ENCODE measurements at places on chromosomes 1 and 21. TPM values are rescaled to one million over a fixed set of nuclear protein-coding genes. Genes with fewer than 3 reads are reported as not detected.

- DNase-seq: no peak
- no peaks in the 10 kb centered on the region for H3K36me3 ChIP-seq
- no peaks in the 10 kb centered on the region for H3K4me1 ChIP-seq
- no peak overlapping the region for H3K4me3 ChIP-seq
- H3K27ac ChIP-seq: no peak overlapping the region
- no peaks in the 10 kb centered on the region for H3K27me3 ChIP-seq
These were observed 83.1 kb upstream of the DAB1 start for GRCh38 chr1:57506941-57507340.

DNA sequence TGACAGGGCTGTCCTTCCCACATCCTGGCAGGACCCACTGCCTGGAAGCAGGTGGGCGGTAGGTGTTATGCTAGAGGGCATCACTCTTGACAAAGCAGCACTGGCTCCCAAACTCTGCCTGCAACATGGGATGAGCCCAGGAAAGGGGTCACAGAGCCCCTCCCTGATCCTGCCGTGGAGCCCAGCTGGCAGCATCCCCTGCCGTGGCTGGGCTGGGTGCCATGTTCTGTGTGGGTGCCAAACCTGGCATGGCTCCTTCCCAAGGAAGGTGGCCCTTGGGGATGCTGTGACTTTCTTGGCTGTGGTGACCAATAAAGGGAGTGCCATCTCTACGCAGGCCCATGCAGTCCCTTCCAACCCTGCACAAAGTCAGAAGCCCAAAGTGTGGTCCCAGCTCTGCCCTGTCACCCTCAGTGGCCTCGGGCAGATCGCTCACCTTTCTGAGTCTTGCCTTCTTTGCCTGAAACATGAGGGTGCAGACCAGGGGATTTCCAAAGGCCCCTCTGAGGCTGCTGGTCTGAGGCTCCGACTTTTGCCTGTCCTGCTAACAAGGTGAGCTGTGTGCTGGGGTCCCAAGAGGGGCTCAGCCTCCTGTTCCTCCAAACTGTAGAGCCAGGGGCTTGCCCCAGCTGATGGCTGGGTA is 6.0 kb downstream of the CDK18 start:
- no peak for DNase-seq
- no peaks in the 10 kb centered on the region for H3K36me3 ChIP-seq
- no peaks in the 10 kb centered on the region for H3K27me3 ChIP-seq
- peaks cover 67% of the 10 kb centered on the region for H3K4me1 ChIP-seq

DNA sequence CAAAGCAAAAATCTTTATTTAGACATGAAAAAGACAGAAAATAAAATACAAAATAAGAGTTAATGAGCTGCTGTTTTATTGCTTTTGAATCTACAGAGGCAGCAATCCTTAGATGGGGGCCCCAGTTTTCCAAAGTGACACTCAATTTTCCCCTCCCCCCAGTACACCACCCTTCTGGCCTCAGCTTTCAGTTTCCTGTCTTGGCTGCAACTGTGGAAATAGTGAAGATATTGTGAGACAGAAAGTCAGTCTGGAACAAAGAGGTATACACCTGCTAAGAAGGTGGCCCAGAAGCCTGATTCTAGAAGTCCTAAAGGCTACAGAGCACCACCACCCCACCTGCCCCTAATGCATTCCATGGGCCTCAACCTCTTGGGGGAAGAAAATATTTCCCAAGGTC is 1.1 kb upstream of the MTMR11 start:
- H3K36me3 ChIP-seq: no peaks in the 10 kb centered on the region
- no peaks in the 10 kb centered on the region for H3K4me1 ChIP-seq
- DNase-seq: no peak
- H3K27me3 ChIP-seq: no peaks in the 10 kb centered on the region
- peak overlapping the region; percentile 72 for H3K27ac ChIP-seq

GRCh38 chr1:199545780-199546179 is 481.7 kb upstream of the NR5A2 start:
- no peaks in the 10 kb centered on the region for H3K36me3 ChIP-seq
- DNase-seq: no peak
- H3K4me3 ChIP-seq: no peak overlapping the region
- no peak overlapping the region for H3K27ac ChIP-seq
- H3K4me1 ChIP-seq: no peaks in the 10 kb centered on the region

- H3K4me1 ChIP-seq: no peaks in the 10 kb centered on the region
- no peak for DNase-seq
- no peak overlapping the region for H3K4me3 ChIP-seq
- no peaks in the 10 kb centered on the region for H3K36me3 ChIP-seq
- no peak overlapping the region for H3K27ac ChIP-seq
These were observed 2.3 kb downstream of the HS2ST1 start for GRCh38 chr1:86916752-86917151.

- H3K27ac ChIP-seq: no peak overlapping the region
- no peaks in the 10 kb centered on the region for H3K27me3 ChIP-seq
- no peaks in the 10 kb centered on the region for H3K36me3 ChIP-seq
- DNase-seq: no peak
These were observed 99.4 kb downstream of the ZMYM4 start for GRCh38 chr1:35367914-35368313.

DNA sequence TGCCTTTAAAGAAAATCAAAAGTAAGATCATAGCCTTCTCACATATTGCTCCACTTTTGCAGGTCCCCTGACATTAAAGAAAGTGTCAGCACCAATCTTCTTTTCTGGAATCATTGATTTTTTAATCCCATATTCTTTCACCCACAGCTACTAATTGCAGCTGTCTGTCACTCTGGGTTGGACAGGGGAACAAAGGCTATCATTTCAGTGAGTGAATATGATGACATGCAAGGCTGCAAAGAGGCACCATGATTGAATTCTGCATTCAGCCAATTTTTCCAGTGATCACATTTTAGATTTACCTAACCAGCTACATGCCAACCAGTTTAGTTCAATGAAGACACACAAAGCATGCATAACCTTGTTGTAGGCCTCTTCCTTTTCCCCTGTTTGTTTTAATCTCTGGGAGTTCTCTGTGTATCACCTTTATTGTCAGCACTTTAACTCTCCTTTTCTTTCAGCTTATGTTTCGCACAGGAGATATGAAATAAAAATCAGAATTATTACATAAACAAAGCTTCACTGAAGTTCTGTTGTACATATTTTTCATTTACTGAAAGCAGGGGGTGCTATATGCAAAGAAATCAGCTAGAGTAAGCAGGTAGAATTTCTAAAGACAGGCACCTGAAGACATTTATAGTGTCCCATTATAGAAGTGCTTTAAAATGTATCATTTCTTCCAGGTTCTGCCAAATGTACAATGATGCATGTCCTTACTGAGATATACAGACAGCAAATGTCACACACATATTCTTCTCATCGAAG is 584.8 kb downstream of the PLA2G4A start:
- H3K27ac ChIP-seq: no peak overlapping the region
- no peaks in the 10 kb centered on the region for H3K4me1 ChIP-seq
- H3K36me3 ChIP-seq: no peaks in the 10 kb centered on the region

DNA sequence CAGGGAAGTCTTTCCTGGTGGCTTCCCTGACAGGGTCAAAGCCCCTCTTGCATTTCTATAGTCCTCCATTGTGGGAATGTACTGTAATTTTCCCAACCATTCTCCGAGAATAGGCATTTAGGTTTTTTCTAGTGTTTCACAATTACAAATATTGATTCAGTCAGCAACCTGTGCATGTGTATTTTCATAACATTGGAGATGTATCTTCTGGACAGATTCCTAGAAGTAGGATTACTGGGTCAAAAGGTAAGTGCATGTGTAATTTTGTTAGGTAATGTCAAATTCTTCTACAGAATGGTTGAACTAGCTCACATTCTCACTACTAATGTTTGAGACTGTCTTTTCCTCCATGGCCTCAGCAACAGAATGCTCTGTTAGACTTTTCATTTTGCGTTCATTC is 8.3 kb upstream of the PLA2G2A start:
- no peak overlapping the region for H3K27ac ChIP-seq
- no peaks in the 10 kb centered on the region for H3K36me3 ChIP-seq
- no peak for DNase-seq

- no peak overlapping the region for H3K27ac ChIP-seq
- DNase-seq: no peak
- no peaks in the 10 kb centered on the region for H3K4me1 ChIP-seq
- H3K4me3 ChIP-seq: no peak overlapping the region
- no peaks in the 10 kb centered on the region for H3K27me3 ChIP-seq
- no peaks in the 10 kb centered on the region for H3K36me3 ChIP-seq
These were observed 328 bp downstream of the UQCRHL start for GRCh38 chr1:15807121-15807520.

- peak; percentile 58 for DNase-seq
- peaks cover 27% of the 10 kb centered on the region for H3K4me1 ChIP-seq
- H3K27me3 ChIP-seq: no peaks in the 10 kb centered on the region
- H3K27ac ChIP-seq: no peak overlapping the region
These were observed 57.8 kb downstream of the WNT9A start for GRCh38 chr1:227889863-227890405.

- peaks cover 30% of the 10 kb centered on the region for H3K4me1 ChIP-seq
- no peak for DNase-seq
- peak overlapping the region; percentile 45 for H3K27ac ChIP-seq
- no peaks in the 10 kb centered on the region for H3K36me3 ChIP-seq
- no peak overlapping the region for H3K4me3 ChIP-seq
- no peaks in the 10 kb centered on the region for H3K27me3 ChIP-seq
These were observed 85.4 kb downstream of the SIK1 start for GRCh38 chr21:43341378-43342161.

DNA sequence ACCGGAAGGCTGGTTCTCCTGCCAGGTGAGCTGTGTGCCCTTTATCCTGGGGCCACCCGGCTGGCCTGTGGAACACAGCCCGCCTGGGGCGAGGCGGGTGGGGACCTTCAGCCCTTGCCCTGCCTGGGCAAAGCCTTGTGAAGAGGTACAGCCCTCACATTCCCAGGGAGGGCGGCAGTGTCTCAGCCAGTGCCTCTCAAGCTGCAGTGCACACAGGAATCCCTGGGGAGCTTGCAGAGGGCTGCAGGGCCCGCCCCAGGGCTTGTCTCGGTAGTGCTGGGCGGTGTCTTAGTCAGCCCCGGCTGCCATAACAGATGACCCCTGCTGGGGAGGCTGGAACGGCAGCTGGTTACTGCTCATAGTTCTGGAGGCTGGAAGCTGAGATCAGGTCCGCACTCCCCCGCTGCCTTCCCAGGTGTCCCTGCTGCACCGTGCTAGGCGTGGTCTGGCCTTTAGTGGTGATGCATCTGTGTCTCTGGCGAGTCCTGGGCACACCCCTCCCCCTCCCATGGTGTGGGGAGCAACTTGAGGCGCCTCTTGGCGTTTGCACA is 12.6 kb downstream of the DFFB start:
- no peak overlapping the region for H3K4me3 ChIP-seq
- no peak for DNase-seq
- H3K4me1 ChIP-seq: no peaks in the 10 kb centered on the region
- peaks cover 42% of the 10 kb centered on the region for H3K36me3 ChIP-seq
- no peaks in the 10 kb centered on the region for H3K27me3 ChIP-seq
- H3K27ac ChIP-seq: no peak overlapping the region

GRCh38 chr21:33384841-33385331 is 18.3 kb upstream of the IFNGR2 start:
- H3K4me3 ChIP-seq: no peak overlapping the region
- H3K4me1 ChIP-seq: no peaks in the 10 kb centered on the region
- no peak overlapping the region for H3K27ac ChIP-seq

DNA sequence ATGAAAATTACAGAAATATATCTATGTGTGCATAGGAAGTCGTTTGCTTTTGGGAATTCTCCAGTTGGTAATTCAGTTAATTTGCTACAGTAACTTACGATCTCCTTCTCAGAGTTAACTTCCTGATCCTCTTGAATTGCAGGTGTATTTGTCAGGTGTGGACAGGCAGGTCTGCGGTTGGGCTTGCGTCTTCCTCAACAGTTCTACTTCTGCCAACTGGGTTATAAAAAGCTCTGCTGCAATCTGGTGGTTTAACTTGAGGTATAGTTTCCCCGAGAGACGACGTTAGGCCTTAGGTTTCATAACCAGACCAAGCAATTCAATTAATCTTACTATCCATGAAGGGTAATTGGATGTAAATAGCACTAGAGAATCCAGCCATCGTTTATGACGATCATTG is 88.2 kb downstream of the GABPA start:
- no peak for DNase-seq
- no peaks in the 10 kb centered on the region for H3K27me3 ChIP-seq
- no peaks in the 10 kb centered on the region for H3K36me3 ChIP-seq
- no peak overlapping the region for H3K27ac ChIP-seq
- no peak overlapping the region for H3K4me3 ChIP-seq

- no peaks in the 10 kb centered on the region for H3K36me3 ChIP-seq
- no peak overlapping the region for H3K27ac ChIP-seq
- H3K27me3 ChIP-seq: no peaks in the 10 kb centered on the region
- H3K4me3 ChIP-seq: no peak overlapping the region
- no peaks in the 10 kb centered on the region for H3K4me1 ChIP-seq
- DNase-seq: no peak
These were observed 543.1 kb upstream of the ZRANB2 start for GRCh38 chr1:71623888-71624287.

The SAMD11 gene
- 2.7 TPM for total RNA-seq

The TMEM82 gene
- total RNA-seq: not detected

The OLIG1 gene
- not detected for total RNA-seq

The HLX gene
- total RNA-seq: 5.5 TPM

The NBPF3 gene
- 4.8 TPM for total RNA-seq

The RGS5 gene
- 43.5 TPM for total RNA-seq

The RAB42 gene
- total RNA-seq: 2.0 TPM

The VWA5B1 gene
- total RNA-seq: 0.43 TPM
